HuH-7.5 (cell line): ENCODE measurements at places on chromosomes 4 and X.

- no peak for DNase-seq
These were observed 173.7 kb downstream of the PABPC4L start for GRCh38 chr4:134027931-134028330.

GRCh38 chrX:14884714-14885113, 11.5 kb downstream of the MOSPD2 start:
- no peak for DNase-seq

DNA sequence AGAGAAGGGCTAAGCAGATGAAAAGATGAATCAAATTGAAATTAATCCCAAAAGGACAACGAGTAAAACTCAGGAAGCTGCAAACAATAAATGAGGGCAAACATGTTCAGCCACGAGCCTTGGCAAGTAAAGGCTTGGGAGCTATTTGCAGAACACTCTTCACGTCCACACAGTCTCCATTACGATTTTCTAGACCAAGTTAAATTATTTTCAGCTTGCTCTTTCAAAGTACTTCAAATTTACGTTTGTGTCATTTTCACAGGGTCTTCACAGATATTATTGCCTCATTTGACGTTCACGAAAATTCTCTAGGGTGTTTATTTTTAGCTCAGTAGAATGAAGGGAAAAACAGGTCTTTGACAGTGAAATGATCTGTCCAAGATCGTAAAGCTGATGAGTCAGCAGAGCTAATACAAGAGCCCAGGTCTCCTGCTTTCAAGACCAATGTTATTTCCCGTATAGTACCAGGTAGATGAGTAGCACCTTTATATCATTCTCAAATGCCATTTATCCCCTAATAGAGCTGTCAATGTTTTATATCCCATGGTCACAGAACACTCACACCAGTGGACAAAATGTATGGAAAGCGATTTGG, 20.9 kb downstream of the KLB start:
- DNase-seq, result no peak

GRCh38 chr4:128371876-128372275, 84.3 kb upstream of the PGRMC2 start:
- no peak for DNase-seq

- DNase-seq, result no peak
These were observed 7.4 kb downstream of the ACOX3 start for GRCh38 chr4:8433136-8433535.

DNA sequence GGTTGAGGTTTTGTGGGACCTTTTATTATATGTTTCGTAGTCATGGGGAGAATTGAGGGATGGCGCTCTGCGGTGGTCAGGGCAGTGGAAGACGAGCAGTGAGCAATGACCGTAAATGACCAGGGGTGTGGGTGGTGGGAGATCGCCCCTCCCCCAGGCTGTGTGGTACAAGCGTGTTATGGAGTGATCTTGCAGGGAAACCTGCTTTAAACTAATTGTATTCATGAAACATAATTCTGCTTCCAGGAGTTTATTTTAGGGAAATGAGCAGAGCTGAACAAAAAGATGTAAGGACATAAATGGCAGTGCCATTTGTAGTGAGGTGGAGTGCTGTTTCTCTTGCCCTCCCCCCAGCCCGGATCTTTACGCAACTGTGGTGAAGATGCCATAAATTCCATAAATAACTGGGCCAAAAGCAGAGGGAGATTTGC, 20.2 kb downstream of the GYG2 start:
- no peak for DNase-seq

DNA sequence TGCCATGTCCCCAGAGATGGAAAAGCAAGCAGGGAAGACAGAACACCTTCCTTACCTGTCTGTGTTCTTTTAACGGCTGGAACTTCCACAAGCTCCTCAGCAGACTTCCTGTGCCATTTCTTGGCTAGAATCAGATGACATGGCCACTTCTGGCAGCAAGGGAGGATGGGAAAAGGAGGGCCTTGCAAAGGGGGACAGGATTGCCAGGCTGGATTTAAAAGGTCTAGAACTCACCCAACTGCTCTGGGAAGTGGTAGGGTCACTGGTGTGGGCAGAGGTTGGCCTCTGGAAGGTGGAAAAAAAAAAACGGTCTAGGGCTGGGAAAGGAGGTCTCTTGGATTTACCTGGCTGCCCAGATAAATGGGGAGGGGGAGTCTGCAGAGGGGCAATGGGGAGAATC, 1.6 kb upstream of the USP11 start:
- no peak for DNase-seq

DNA sequence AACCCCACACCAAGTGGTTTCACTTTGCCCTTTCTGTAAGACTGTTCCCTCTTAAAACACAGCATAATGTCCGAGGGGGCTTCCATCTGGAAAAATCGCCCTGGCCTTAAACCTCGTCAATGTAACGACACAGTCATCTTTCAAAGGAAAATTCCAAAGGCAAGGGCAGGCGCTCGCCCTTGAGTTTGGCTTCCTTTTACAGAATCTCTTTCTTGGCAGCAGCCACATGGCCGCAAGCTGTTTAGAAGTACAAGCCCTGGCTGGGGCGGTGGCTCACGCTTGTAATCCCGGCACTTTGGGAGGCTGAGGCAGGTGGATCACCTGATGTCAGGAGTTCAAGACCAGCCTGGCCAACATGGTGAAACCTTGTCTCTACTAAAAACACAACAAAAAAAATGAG, 27.1 kb upstream of the GRPEL1 start:
- no peak for DNase-seq

GRCh38 chr4:22235698-22236097, 280.2 kb downstream of the ADGRA3 start:
- no peak for DNase-seq

DNA sequence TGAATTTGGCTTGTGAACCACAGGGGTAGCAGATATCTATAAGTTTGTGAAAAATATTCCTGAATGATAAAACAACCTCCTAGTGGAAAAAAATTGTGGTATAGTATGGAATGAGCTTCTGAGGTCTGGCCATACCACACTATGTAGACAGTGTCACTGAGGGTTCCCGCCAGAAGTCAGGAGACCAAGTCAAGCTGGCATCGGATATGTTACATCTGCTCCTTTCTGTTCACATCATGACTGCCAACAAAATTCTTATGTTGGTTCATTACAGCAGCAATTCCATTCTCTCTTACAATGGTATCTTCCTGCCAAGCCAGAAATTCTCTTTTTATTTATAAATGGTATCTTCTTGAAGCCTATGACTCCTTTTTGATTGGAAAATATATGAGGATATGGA, 273.0 kb downstream of the PPP3CA start:
- no peak for DNase-seq

DNA sequence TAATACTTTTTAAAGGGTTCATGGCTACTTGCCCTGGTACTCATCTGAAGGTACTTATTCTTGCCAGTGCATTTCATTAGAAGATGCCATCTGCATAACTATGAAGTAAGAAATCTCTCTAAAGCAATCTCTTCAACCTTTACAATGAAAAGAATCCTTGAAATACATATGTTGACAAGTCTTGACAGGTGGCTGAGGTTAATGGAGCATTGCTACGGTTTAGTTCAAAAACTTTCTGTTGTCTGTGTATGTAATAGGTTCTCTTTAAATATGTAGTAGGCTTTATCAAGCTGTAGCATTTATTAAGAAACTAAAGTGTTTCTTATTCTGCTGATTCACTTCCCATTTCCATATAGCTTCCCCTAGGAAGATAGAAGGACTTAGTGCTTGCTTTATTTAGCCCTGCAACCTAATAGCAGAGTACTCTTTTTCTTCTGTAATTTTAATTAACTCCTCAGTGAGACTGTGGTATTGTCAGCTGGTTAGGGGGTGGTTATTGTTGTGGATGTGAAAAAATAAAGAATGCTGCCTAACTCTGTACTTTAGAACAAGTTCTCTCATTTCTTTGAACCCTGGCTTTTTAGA, 39.3 kb downstream of the SLAIN2 start:
- DNase-seq, result no peak

DNA sequence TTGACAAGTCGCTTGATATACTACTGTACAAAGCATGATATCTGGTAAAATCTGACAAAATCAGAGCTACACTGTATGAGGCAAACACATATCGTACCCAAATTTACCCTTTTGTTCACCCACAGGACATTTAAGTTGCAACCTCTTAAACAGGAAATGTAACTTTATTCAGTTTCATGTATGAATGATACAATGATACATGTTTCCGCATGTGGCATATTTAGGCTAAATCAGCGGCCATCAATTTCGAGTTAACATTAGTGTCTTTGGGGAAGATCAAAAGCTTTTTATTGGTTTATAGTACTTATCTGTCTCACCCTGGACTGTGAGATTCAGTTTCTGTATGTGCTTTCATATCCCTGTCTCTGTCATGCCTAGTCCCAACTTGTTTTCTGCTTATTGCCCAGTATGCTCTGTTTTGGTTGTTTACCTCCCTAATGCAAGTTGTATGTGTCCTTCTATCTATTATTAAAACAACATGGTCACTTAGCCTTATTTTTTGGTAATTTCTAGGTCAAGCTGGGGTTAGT, 97.3 kb upstream of the HPRT1 start:
- no peak for DNase-seq

- no peak for DNase-seq
These were observed 11.2 kb upstream of the PLAC8 start for GRCh38 chr4:83125738-83126141.

DNA sequence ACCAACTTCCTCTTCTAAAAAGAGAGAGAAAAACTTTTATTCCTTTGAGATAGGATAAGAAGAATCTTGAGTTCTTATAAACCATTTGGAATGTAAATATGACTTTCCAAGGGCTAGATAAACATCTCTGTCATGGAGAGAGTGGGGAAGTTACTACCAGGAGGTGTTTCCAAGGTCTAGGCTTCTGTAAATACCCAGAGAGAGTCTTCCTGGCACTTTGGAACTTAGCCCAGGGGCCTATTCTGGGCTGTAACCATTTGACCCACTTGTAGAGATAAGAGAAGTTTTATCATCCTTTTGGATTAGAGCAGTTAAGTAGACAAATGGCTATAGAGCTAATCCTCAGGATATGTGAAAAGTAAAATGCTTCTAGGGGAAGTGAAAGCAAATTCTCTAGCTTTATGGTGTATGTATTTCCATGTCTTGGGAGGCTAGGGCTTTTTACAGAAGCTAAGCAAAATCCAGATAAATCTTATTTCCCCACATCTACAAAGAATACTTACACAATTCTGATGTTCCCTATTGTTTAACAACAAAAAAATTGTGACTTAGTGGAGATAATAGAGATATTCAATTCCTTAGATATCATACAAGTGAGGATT, 51.1 kb downstream of the MCUB start:
- no peak for DNase-seq

DNA sequence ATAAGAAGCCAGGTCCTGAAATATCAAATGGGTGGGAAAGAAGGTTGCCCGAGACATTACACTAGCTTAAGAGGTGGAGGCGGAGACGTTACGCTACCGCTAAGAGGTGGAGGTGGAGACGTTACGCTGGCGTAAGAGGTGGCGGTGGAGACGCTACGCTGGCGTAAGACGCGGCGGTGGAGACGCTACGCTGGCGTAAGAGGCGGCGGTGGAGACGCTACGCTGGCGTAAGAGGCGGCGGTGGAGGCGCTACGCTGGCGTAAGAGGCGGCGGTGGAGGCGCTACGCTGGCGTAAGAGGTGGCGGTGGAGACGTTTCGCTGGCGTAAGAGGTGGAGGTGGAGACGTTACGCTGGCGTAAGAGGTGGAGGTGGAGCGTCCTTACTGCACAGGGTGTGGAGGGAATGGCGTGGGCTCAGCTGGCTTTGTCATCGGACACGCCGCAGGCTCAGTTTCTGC, 12.8 kb downstream of the CYP4V2 start:
- no peak for DNase-seq

GRCh38 chr4:134691915-134692314, 490.3 kb upstream of the PABPC4L start:
- no peak for DNase-seq

GRCh38 chr4:155491336-155492120, 114.8 kb upstream of the MAP9 start:
- no peak for DNase-seq

- DNase-seq, result no peak
These were observed 330.3 kb downstream of the PPP4R3C start for GRCh38 chrX:27132862-27133261.

DNA sequence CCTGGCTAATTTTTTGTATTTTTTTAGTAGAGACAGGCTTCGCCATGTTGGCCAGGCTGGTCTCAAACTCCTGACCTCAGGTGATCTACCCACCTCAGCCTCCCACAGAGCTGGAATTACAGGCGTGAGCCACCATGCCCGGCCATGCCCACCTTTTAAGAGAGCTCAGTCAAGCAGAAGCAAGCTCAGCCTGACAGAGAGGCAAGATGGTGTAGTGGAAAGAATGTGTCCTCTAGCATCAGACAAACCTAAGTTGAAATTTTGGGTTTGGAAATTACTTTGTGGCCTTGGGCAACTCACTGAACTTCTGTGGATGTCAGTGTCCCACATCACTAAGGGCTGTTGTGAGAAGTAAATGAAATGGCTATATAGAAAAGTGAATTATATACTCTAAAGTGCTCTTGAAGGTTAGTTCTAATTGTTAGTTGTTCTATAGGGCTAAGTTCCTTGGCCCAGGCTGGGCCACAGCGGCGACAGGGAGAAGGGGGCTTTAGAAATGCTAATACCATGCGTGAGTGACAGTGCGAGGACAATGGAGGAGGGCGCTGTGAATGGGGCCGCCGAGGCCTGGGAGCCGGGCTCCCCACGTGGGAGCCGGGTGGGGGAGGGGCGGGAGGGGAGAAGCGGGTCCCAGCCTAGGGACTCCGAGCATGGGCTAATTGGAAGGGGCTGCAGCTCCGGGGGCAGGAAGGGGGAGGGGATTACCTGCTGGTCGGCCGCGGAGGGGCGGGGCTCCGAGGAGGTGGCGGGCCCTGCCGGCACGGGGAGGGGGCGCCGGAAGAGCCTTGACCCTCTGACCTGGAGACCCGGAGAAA, 15.6 kb downstream of the PJA1 start:
- DNase-seq, result no peak

- no peak for DNase-seq
These were observed 17.6 kb downstream of the TKTL1 start for GRCh38 chrX:154313147-154313546.

DNA sequence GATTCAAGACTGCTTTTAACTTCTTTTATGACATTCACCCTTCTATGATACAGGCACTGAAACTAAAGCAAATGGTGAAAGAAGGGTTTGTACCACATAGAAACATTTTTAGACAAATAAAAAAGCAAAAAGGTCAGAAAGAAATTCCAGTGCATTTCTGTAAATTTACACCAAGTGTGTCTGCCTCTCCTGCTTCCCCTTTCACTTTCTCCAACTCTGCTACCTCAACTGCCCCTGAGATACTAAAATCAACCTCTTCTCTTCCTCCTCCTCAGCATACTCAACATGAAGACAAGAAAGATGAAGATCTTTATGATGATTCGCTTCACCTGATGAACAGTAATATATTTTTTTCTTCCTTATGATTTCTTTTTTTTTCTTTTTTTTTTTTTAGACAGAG, 187.9 kb downstream of the LRBA start:
- DNase-seq, result no peak
